Breast epithelium (tissue), 4 donors: ENCODE measurements at places on chromosomes 5 and 9.

GRCh38 chr5:68995845-68996545, 97.8 kb upstream of the SLC30A5 start:
- no peak for DNase-seq

- DNase-seq, result no peak
These were observed 566 bp upstream of the FOCAD start for GRCh38 chr9:20683351-20684034.

DNA sequence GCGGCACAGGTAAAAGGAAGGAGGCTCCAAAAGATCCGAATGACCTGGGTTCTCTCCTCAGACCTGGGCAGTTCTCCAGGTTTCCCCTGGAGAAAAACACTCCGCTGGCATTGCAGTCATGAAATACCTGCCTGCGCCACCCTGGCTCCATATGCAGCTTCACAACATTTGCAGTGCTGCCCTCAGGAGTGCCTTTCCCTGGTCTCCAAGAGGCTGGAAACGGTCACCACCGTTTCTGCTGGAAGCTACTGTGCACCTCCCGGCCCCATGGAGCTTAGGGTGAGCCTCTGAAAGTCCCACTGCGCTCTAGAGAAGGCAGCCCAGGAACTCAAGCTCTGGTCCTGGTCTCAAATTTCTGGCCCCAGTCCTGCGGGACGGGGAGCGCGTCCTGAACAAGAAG, 670 bp downstream of the UGT3A1 start:
- DNase-seq, result no peak

- no peak for DNase-seq
These were observed 178.0 kb downstream of the SYK start for GRCh38 chr9:90979639-90980038.

DNA sequence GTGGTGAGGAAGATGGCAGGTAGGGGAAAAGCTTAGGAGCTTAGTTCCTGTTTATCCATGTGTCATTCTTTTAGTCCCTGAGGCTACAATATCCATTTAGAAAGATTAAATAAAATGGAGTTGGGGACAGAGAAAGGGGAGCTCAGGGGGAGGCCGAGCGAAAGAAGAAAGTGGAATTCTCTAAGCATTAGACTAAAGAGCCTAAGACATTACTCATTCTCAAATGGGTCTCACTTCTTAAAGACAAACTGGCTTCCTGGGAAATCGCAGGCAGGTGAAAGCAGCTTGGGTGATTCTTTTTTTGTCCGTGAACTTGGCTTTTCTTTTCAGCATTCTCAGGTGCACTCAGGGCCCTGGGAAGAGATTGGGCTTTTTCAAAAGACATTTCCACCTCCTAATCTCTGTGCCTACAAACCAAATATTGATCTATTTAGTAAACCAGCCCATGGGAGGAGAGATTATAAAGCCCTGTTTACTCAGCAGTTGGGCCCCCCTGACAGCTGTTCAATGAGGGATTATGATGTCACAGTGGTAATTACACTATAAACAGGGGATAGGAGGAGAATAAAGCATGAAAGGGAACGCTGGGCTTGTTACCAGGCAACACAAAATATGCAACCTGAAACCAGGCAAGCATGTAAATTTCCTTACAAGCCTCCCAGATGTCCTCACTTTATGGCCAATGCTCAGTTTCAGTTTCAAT, 584.0 kb downstream of the ACTL7B start:
- peak; percentile 26 for DNase-seq

GRCh38 chr5:17316970-17317459, 99.6 kb downstream of the BASP1 start:
- no peak for DNase-seq

- no peak for DNase-seq
These were observed 27.5 kb downstream of the SLC6A3 start for GRCh38 chr5:1417586-1418225.

- DNase-seq, result no peak
These were observed 97.0 kb upstream of the NIPAL4 start for GRCh38 chr5:157362982-157363381.

GRCh38 chr5:173547579-173547978, 68.9 kb downstream of the BOD1 start:
- DNase-seq, result no peak

- no peak for DNase-seq
These were observed 35.8 kb downstream of the C5orf15 start for GRCh38 chr5:133932441-133933168.

DNA sequence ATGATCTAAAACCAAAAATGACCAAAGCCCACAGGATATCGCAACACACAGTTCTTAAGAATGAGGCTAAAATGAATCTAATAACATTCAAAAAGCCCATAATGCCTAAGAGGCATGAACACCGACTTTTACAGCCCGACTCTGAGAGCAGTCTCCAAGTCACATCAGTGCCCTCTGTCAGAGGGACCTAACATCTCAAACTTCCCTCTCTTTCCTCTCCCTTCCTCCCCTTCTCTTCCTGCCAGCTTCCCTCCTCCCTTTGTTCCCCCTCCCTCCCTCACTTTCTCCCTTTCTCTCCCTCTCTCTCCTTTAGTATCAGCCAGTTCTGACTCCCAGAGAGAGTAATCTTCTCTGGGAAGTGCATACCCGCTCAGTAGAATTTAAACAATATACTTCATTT, 154.4 kb downstream of the GLIS3 start:
- no peak for DNase-seq

GRCh38 chr5:168239325-168239724, 52.1 kb upstream of the WWC1 start:
- DNase-seq, result no peak

DNA sequence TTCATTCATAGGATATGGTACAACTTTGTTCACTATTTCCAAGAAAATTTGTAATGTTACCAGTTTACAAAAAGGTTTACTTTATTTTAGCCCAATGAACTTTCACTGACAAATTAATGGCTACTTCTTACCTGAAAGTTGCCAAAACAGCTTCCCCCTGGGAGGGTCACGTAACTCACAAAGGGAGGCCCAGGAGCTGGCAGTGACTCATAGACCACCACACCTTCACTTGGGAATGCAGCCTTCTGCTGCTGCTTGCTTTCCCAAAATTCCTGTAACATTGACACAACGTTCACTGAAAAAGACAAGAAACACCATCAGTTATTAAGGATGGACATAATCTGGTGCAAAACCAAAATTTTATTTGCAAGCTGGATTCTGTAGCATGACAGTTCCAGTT, 18.1 kb downstream of the LIX1 start:
- no peak for DNase-seq
